ENCODE measurements at places on chromosomes 12 and 14.
A peak's percentile ranks its signal among the peaks of the same experiment; 100 is the strongest.

GRCh38 chr12:108985750-108986149, 35.1 kb downstream of the SVOP start:
- DNase-seq, result no peak

GRCh38 chr14:105337966-105338741, 23.6 kb downstream of the PACS2 start:
- no peak for DNase-seq

DNA sequence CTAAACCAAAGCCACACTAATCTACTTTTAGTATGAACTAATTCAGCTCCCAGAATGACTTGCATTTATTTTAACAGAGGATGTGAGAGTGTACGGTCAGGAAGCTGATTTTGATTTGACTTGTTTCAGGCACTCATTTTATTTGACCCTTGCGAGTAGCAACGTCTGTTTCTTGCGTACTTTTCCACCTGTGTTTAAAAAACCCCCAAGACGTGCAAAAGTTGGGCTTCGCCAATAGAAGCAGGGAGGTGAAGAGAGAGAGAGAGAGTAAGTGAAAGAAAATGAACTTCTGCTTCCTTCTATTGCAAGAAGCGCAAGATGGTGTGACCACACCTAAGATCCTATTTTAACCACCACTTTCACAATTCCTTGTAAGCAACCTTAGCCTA, 6.7 kb upstream of the SLC15A4 start:
- no peak for DNase-seq

- no peak for DNase-seq
Observed at GRCh38 chr12:56104815-56105608, 653 bp downstream of the PA2G4 start.

GRCh38 chr14:54548491-54548890, 18.4 kb upstream of the SAMD4A start:
- DNase-seq, result no peak

DNA sequence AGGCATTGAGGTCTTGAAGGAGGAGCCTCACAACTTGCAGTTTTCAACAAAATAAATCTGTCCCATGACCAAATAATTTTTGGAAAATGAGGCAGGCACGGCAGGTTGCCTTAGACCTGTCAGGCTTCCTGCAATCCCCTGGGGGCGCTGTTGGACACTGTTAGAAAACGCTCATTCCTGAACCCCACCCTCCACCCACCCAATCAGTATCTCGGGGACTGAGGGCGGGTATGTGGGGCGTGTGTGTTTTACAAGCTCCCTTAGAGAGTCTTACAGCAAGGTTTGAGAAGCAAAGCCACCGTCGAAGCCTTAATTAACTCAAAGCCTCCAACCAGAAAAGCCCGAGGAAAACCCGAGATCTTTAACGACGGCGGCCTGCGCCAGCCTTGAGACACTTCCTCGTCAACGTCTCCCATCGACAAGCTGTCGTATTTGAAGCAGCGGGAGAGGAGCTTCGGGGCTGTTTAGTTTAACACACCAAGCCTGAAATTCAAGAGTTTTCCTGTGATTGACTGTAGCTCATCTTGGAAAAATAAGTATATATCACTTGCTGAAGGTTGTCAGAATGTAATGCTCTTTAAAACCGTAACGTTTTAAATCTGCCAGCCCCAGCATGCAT, 123.0 kb downstream of the GLT1D1 start:
- DNase-seq, result no peak

DNA sequence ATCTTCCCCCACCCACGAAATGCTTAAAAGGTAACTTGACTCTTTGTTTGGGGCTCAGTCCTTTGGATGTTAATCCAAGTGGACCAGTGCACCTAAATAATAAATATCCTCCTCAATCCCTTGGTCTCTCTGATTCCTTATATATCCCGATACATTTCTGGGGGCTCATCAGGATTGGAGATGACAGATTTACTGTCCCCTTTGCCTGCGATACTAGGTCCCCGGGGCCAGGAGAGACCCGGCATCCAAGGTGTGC, 26.3 kb downstream of the KLRK1 start:
- no peak for DNase-seq

GRCh38 chr12:120175062-120175461, 19.5 kb downstream of the GCN1 start:
- no peak for DNase-seq

DNA sequence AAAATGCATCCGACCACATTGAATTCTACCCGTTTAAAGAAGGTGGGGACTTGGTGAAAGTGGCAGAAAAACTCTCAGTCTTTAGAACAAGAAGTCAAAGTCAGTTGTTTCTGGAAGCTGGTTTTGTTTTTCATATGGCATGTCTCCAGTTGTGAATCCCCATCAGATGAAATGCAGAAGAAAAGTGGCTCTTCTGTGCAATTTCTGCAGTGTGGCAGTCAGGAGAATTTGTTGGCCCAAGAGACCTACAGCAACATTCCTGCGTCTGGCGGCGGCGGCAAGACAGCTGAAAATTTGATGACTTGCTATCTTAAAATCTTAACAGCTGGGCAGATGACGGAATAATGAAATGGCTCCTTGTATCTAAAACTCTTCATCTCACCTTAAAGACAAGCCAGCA, 201.5 kb downstream of the FOXN3 start:
- DNase-seq, result no peak

GRCh38 chr12:49893753-49894750, 9.6 kb downstream of the FAIM2 start:
- DNase-seq, result no peak

- DNase-seq, result no peak
Observed at GRCh38 chr14:59391388-59391787, 73.8 kb downstream of the GPR135 start.

GRCh38 chr12:131378861-131379665, 331.8 kb upstream of the SFSWAP start:
- DNase-seq, result no peak

- no peak for DNase-seq
Observed at GRCh38 chr12:100574187-100575074, 947 bp downstream of the GAS2L3 start.

GRCh38 chr12:23898121-23898520, 51.3 kb downstream of the SOX5 start:
- no peak for DNase-seq

DNA sequence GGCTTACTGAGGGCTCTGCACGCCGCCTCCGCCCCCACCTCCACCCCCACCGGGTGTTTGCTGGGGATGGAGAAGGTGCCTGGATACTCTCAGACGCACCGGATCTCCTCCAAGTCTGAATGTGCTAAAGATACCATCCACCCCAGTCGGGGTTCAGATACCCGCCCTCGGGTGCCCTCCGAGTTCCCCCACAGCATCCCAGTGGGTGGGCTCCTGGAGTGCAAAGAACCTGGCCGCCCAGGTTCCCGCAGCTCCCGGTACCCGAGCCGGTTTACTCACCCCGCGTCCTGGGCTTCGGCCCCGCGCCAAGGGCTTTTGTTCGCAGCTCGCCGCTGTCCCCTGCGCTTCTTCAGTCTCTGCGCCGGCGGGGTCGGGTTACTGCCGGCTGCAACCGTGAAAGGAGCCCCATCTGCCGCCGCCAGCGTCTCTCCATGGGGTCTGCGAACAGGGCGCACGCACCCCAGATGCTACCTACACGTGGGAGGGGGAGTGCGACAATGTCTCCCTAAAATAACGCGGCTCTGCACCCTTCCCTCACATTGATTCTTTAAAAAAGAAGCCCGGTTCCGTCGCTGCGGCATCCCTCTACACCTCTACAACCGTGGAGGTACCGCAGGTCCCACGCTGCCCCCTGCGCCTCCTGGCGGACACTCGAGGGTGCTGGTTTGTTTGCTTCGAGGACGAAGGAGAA, at the start of gene CCDC177:
CCDC177 (minus strand) TSS at position 609 of the 691 bp plus-strand sequence. CDS start 1,249 bp downstream, outside the sequence.
- peak; percentile 73 for DNase-seq

DNA sequence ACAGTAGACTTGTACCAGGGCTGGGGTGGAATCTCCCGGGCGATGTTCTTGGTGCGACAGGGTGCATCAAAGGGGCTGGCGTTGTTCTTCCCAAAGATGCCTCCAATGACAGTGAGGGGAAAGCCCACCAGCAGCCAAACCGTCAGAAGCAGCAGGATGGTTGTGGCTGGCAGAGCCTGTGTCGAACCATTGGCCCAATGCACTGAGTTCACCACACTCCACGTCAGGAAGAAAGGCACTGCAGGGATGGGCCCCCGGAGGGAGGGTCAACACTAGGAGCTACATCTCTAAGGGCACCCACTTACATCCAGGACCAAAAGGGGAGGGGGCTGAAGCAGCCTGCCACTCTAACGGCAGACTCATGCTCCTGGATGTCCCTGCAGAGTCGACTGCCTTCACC, 1.8 kb upstream of the IPO4 start:
- DNase-seq, result no peak

DNA sequence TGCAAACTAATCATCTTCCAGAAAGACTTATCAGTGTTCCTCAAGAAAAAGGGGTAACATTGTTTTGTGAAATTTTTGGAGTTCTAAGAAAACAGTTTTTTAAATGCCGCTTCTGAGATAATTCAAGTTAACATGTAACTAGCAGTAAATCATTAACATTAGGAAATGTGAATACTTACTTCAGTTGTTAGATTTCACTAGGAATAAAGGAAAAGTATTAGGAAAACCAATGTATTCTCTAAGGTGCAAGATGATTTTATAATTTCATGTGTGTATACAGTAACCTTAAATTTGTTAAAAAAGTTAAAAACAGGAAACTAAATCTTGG, 36.8 kb downstream of the PAPOLA start:
- no peak for DNase-seq

- no peak for DNase-seq
Observed at GRCh38 chr12:34289431-34290380, 267.4 kb downstream of the ALG10 start.

DNA sequence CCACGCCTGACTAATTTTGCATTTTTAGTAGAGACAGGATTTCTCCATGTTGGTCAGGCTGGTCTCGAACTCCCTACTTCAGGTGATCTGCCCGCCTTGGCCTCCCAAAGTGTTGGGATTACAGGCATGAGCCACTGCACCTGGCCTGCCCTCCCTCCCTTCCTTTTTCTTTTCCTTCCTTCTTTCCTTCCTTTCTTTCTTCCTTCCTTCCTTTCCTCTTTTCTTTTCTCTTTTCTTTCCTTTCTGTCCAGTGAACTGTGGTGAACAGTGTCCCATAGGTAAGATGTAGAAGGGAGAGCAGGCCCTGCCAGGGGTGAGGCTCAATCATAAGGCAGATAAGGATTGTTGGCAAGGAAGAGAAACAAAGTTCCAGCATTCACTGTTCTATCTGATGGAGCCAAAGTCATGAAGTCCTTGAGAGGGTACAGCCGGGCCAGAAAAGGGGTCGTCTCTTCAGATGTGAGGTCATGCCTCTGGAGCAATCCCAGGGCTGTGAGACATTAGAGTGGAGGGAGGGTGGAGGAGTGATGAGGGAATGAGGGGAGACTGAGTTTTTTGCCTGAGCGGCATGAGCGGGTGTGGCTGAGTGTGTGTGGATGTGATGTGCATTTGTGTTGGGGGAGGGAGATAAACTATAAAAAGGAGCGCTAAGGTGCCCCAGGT, 4.2 kb upstream of the MLF2 start:
- DNase-seq, result no peak

DNA sequence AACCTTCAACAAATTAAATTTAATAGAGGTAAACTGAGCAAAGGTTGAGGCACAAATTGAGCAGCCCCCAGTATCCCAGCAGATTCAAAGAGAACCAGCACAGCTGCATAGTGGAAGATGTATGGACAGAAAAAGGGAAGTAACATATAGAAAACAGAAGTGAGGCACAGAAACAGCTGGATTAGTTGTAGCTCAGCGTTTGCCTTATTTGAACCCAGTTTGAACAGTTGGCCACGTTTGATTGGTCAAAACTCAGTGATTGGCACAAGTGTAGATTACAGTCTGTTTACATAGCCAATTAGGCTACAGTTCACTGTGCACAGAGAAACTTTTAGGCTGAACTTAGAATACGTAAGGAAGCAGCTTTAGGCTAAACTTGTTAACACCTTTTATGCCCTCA, 315.5 kb downstream of the RMST start:
- no peak for DNase-seq

- no peak for DNase-seq
Observed at GRCh38 chr12:133073836-133074235, 6.9 kb upstream of the ZNF140 start.

GRCh38 chr12:47808574-47809365, 10.9 kb downstream of the HDAC7 start:
- no peak for DNase-seq

- DNase-seq, result no peak
Observed at GRCh38 chr14:24483604-24484252, 24.3 kb downstream of the CMA1 start.

- no peak for DNase-seq
Observed at GRCh38 chr14:105839425-105840265, 313.3 kb downstream of the TMEM121 start.

GRCh38 chr14:102594514-102595175, 2.2 kb downstream of the RCOR1 start:
- DNase-seq, result peak; percentile 9

GRCh38 chr14:73878436-73878835, 8.2 kb upstream of the ZNF410 start:
- DNase-seq, result no peak

DNA sequence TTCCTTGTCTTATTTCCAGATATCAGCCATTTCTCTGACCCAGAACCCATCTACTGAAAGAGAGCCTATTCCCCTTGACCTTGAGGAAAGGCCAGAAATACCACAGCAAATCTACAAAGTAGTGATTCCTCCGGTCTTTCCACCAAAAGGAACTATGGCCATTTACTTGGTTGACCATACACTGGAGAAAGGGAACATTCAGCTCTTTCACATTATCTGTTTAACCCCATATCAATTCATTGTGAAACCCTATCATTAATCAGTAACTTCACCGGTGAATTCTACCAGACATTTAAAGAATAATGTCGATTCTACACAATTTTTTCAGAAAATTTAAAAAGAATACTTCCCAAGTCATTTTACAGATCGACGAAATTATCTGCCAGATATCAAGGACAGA, 265.7 kb upstream of the CLEC14A start:
- no peak for DNase-seq

DNA sequence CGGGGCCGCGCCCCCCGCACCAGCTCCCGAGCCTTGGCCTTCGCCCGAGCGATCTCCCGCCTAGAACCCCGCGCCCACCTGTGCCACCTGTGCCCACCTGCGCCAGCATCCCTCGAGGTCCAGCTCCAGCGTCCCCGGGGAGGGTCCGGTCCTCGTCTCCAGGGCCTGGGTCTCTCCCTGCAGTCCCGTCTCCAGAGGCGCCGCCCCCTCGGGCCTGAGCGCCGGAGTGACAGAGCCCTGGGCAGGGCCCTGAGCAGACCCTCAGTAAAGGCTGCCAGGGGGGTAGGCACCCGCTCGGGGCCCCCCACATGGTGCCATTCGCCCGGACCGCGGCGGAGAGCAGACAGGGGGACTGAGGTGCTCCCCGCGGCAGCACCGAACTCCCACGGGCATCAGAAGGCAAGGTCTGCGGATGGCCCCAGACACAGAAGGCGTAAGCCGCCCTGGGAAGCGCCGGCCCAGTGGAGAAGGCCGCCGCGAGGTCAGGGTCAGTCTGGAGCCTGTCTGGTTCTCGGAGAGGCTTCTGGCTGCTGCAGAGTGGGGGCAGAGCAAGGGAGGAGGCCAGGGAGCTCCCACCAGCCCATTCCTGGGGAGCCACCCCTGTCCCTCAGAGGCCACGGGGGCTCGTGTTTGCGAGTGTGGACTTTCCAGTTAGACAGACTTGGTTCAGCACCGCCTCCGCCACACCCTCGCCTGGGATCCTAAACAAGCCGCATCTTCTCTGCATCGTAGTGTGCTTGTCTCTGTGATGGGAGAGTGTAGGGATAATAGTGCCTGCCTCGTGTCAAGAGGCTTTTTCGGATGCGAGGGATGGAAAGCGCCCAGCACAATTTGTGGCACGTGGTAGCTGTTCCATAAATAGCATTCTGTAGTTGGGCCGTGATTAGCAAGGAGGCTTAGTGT, 1.1 kb upstream of the PPP1R13B start:
- no peak for DNase-seq

Data from NCI-H1930 (cell line).